ENCODE measurements at places on chromosomes 6 and 20.
A peak's percentile ranks its signal among the peaks of the same experiment; 100 is the strongest.

GRCh38 chr6:30842754-30843610 is 41.3 kb upstream of the DDR1 start:
- no peak for DNase-seq

GRCh38 chr20:45946149-45946970 is 11.9 kb downstream of the PCIF1 start:
- DNase-seq: peak; percentile 87

DNA sequence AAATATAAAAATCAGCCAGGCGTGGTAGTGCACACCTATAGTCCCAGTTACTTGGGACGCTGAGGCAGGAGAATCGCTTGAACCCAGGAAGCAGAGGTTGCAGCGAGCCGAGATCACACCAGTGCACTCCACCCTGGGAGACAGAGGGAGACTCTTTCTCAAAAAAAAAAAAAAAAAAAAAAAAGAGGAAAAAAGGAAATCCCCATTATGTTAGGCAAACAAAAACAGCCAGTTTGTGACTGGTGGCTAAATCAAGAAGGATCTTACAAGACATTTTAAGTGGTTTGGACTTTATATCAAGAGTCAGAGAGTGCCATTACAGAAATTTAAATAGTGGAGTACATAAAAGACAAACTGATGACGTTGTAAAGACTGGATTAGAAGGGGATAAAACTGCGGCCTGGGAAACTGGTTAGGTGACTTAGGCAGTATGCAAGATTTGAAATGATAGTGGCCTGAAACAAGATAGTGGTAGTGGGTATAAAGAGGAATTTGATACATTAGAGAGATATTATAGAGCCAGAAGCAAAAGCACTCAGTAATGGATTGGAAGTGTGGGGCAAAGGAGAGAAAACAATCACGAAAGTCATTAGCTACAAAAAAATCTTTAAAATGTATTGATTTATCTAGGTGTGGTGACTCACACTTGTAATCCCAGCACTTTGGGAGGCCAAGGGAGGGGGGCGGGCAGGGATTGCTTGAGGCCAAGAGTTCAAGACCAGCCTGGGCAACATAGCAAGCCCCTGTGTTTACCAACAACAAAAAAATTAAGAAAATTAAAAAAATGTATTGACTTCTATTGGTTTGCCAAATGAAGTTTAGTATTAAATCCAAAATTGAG is 1.7 kb upstream of the MYO6 start:
- no peak for DNase-seq

- no peak for DNase-seq
Measured at GRCh38 chr6:143328876-143329275, 121.6 kb downstream of the ADAT2 start.

GRCh38 chr6:166927240-166927934 is 29.0 kb downstream of the RNASET2 start:
- no peak for DNase-seq

DNA sequence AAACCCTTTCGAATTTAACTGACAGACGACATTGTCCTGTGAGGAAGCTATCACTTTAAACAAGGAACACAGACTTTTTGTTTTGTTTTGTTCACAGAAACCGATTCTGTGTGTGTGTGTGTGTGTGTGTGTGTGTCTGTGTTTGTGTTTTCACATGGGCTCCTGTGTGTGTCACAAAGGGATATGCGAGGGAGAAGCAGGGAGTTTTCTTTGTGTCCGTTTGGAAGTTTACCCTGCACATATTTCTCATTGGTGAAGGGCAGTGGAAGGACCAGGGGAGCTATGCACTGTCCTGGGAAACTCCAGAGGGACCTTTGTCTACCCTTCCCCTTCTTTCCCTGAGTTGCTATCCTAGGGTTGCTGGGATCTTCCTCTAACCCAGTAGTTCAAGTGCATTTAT is 17.7 kb downstream of the POM121L2 start:
- no peak for DNase-seq

- peak; percentile 84 for DNase-seq
Measured at GRCh38 chr6:12605888-12606345, 110.7 kb upstream of the PHACTR1 start.

DNA sequence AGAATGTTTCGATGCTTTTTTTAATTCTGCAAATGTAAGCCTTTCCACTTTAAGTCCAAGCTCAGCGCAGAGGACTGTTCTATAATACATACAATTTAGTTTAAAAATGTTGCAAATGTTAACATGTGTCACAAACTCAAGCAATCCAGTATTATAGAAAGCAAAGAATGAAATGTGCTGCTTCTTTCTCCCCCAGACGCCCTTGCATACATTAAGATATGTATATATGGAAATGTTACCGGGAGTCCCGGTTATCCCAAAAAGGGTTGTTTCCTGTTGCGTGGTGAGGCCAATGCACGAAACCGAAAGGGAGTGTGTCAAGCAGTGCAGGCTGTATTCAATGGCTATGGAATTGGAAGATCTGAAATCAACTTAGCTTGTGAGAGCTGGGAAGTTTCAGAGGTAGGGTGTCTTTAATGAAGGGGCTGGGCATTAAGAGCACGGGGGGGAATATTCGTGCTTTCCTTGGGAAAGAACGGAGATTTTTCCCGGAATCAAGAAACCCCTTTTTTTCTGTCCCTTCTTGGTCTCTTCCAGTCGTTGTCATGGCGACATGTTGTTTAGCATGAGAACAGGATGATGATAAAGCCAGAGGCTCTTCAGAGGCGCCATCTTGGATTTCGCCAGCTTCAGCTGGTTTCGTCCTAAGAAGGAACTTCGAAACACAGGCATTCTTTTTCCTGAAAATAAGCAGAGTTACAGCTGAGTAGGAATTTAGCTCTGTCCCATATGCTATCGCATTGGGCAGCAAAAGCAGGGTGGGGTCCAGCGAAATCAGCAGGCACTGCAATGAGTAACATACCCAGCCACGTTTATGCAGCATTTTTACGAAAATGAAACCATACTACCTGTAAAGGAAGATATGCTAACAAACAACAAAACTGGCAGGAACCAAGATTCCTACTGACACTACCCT is 10.1 kb upstream of the NQO2 start:
- DNase-seq: peak; percentile 97

DNA sequence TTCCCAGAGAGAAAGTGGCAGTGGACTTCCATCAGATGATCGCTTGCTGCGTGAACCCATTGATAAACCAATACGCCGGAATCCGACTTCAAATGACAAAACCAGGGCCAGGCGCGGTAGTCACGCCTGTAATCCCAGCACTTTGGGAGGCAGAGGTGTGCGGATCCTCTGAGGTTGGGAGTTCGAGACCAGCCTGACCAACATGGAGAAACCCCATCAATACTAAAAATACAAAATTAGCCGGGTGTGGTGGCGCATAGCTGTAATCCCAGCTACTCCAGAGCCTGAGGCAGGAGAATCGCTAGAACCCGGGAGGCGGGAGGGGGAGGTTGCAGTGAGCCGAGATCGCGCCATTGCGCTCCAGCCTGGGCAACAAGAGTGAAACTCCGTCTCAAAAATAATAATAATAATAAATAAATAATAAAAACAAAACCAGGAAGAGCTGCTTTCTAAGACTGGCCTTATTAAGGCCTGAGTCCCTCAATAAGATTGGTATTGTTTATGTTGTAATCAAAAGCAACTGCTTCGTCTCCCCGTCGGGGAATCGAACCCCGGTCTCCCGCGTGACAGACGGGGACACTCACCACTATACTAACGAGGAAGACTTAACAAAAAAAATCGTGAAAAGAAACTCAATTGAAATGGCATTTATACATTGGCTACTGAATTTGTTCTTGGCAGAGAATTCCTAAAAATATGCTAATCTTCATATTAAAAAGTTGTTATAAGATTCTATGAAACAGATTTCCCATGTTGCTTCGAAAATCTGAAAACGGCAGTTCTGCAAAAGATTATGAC is 110.2 kb upstream of the ZNF184 start:
- peak; percentile 79 for DNase-seq
